Smooth muscle cell of the coronary artery (primary cell): ENCODE measurements at places on chromosomes 2 and 18. TPM values are rescaled to one million over a fixed set of nuclear protein-coding genes. Genes with fewer than 3 reads are reported as not detected.

The HADHB gene
- total RNA-seq: 83.5 and 129 TPM in 2 replicates

The IL36A gene
- not detected in 2 replicates for total RNA-seq

The REEP1 gene
- under 0.01 TPM in 1 of 2 replicates, not detected in the other for total RNA-seq

The ALK gene
- total RNA-seq: under 0.01 TPM in 1 of 2 replicates, not detected in the other

The TRABD2A gene
- 0.98 and 8.9 TPM in 2 replicates for total RNA-seq

The SCN1A gene
- total RNA-seq: 1.1 TPM in 1 of 2 replicates, not detected in the other

The NCL gene
- 212 and 251 TPM in 2 replicates for total RNA-seq

The NGEF gene
- under 0.01 and 0.38 TPM in 2 replicates for total RNA-seq

The ANKRD36 gene
- total RNA-seq: 22.9 and 25.4 TPM in 2 replicates
